HS-5 (cell line): ENCODE measurements at places on chromosomes 12 and 14.

DNA sequence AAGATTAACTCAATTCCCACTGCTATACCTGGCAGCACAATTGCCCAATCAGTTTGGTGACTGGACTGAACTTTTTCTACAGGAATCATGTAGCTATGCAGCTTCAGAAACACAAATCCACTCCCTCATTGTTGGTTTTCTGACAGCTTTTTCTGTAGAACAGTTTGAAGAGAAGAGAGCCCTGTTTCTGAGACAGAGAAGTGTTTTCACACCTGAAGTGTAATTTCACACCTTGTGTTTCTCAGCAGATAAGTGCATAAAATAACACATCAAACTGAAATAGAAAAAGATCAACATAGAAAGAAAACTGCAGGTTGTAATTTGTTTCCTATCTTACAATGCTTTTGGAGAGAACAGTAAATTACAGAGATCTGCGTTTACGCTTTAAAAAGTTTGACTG is 335.6 kb downstream of the SNAPC1 start:
- DNase-seq = no peak

GRCh38 chr14:105419195-105420091 is at the start of gene MTA1:
MTA1 (plus strand) TSS chr14:105419827; CDS start chr14:105420036, 209 bp downstream.
- no peak for DNase-seq

- DNase-seq = no peak
Observed at GRCh38 chr14:77872983-77873382, 73.1 kb downstream of the ADCK1 start.

- DNase-seq = no peak
Observed at GRCh38 chr12:5549011-5549410, 117.1 kb downstream of the NTF3 start.

DNA sequence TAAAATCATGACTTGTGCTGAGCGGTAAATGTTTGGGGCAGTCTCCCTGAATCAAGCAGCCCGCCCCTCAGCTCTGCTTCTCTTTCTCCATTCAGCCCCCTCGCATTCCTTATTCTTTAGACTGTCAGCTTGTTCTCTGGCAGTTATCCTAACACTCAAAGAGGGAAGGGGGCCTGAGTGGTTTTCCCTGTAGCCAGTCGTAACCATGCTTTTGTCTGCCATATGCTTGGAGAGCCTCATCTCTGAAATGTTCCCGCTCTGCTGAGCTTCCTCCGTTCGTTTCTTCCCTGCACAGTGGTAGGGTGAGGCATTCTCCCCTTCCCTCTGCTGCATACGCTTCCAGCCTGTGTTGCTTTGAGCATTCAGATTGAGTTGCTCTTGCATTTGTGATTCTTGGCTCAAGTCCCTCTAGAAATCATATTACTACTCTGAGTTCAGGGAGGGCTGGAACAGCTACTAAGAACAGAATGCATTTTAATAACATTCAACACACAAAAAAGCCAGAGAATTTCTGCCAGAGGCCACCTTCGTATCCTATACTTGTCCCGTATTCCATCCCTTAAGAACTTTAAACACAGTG is 119.7 kb downstream of the FBXL14 start:
- DNase-seq = peak; percentile 89

DNA sequence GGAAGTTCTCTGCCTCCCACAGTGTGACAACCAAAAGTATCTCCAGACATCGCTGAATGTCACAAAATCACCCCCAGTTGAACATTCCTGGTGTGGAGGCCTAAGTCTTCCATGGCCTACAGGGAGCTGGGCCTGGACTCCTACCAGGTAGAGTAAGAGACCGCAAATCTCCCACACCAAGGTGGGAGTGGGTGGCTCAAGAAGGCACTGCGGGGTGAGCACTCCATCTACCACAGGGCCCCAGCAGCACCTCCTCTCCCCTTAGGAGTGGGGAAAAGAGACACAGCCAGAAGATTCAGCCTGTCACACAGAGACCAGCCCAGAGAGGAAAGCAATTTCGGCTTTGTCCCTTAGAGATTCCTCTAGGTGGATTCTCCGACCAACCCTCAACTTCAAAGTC is 25.5 kb downstream of the LRTM2 start:
- DNase-seq = no peak

- no peak for DNase-seq
Observed at GRCh38 chr12:89346741-89347324, 5.5 kb downstream of the DUSP6 start.

DNA sequence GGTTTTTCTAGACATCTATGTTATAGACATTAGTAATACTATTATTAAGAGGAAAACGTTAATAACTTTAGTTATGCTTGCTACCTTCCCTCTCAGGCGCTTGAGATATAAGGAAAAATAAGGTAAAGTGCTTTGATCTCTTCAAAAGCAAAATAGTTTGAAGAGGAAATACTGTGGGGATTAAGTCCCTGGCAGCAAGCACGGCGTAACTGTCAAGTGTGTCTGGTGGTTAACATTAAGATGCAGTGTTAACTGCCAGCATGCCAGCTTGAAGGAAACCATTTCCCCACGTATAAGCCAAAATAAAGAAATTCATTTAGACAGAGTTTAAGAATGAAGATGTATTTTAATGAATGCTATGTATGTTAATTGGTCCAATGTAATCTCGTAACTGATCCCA is 31.8 kb downstream of the PELI2 start:
- DNase-seq = no peak

DNA sequence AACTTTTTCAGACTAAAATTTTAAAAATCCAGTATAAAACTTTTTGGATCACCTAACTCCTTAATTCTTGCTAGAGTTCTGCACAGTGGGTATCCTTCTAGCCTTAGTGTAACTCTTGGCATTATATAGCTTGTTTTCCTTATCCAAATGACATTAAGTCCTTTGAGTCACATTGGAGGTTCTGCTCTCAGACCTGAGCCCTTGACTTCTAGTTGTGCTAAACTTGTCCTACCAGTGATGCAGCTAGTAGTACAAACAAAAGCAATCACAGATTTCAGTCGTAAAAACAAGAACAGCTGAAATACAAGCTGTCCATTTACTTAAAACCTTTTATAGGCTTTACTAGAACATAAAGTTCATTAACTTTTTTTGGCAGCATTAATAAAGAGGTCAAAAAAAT is 10.5 kb downstream of the ZBTB1 start:
- DNase-seq = no peak

- no peak for DNase-seq
Observed at GRCh38 chr14:31029016-31029970, 3.1 kb upstream of the STRN3 start.

GRCh38 chr14:88352698-88353097 is 29.6 kb upstream of the KCNK10 start:
- DNase-seq = no peak

GRCh38 chr14:86038387-86039042 is 508.6 kb downstream of the FLRT2 start:
- DNase-seq = no peak

GRCh38 chr14:23052182-23052623 is 5.1 kb downstream of the CDH24 start:
- DNase-seq = no peak

DNA sequence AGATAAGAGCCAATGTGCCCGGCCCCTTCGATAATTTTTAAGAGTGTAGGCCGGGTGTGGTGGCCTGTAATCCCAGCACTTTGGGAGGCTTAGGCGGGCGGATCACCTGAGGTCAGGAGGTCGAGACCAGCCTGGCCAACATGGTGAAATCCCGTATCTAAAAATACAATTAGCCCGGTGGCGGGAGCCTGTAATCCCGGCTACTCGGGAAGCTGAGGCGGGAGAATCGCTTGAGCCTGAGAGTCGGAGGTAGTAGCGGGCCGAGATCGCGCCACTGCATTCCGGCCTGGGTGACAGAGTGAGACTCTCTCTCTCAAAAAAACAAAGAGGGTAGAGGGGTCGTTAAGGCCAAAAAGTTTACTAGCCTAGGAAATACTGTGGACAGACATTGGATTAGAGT is 2.6 kb downstream of the KRAS start:
- no peak for DNase-seq

DNA sequence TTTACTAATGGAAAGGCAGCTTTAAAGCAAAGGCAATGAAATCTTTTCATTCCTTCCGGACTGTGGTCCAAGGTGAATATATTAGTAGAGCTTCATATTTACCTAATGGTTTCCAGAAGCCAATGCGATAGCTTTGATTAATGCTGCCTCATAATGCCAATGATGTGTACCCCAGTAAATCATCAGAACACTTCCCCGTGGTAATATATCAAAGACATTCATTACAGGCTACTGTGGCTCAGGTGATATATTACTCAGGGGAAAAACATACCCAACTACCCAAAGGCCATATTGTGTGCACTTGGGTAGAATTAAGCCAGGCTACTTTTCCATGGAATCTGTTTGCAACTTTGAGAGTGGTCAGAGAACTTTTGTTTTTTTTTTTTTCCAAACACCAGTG is 69.4 kb upstream of the DACT1 start:
- DNase-seq = no peak

- DNase-seq = peak; percentile 100
Observed at GRCh38 chr12:65631621-65632111, 192.6 kb upstream of the HMGA2 start.

- DNase-seq = no peak
Observed at GRCh38 chr12:78096909-78097597, 266.4 kb downstream of the NAV3 start.

GRCh38 chr12:47870175-47870781 is 34.5 kb downstream of the VDR start:
- no peak for DNase-seq

DNA sequence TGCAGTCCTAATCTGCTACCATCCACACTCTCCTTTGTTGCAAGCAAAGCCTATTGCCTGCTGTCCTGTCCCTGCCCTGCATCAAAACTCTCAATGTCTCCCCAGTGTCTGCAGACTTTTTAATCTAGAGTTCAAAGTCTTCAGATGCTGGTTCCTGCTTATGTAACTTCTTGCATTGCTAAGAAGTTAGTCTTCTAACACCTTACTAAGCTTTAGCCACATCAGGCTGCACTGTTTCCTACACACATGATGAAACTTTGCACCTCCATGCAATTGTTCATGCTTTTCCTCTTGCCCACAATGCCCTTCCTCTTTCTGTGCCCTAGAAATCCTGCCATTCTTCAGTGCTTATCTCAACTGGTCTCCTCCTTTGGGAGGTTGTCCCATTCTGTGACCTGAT is 16.2 kb upstream of the DICER1 start:
- DNase-seq = no peak

DNA sequence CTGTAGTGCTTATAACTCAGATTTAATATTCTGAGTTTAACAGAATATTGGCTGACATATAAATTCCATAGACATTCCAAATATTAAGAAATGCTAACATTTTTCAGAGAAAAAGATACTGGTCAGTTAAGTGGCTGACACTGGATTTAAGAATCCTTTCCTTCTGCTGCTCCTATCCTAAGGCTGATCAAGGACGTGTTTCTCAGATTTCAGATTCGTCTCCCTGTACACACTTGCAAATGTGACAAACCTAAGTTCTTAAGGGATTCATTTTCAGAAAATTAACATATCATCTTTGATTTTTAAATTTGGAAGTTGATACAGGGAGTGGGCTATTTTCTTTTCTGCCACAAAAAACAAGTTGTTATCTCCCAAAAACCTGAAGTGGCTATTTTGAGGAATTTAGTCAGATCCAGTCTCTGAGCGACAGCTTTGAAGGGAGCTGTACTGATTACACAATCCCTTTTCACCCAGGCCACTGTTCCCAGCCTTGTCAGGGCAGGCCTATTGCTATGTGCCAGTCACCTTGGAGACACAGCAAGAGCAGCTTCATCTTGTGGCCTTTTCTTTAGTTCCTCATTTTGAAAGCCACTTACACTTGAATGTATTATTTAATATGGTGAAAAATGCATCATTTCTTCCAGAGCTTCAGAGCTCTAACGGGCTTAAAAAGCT is 370.6 kb downstream of the KCNH5 start:
- no peak for DNase-seq

DNA sequence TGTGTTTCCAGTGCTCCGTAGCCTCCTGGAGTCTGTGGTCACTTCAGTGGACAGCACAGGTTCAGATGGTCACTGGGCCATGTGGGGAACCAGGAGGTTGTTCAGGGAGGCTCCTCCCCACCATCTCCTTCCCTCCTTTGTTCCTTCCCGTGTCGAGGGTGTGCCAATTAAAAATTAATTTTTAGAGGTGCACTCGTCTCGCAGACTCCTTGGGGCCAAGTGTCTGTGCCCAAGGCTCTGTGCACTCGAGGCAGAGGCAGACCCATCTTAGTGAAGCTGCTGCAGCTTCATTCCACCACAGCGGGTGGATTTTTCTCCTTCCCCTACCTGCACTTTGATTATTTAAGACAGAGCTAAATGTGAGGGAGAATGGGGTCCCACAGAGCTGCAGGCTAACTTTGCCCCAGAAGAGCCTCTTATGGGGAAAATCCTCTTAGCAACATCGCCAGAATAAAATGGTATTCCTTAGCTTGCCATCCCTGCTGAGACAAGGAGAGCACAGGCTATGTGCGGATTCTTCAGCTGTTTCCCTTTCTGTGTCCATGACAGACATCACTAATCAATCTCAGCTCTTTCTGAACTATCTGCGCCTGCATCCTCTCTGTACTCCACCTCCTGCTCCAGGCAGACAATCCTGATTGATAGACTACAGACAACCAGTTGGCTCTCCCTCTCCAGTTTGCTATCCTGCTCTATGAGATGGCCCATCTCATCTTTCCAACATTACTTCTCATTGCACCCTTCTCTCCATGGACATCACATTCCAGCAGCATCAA is 159.5 kb downstream of the VRK1 start:
- no peak for DNase-seq
